Central memory CD8-positive, alpha-beta T cell (primary cell): ENCODE measurements at places on chromosomes 12 and 14.
A peak's percentile ranks its signal among the peaks of the same experiment; 100 is the strongest.

DNA sequence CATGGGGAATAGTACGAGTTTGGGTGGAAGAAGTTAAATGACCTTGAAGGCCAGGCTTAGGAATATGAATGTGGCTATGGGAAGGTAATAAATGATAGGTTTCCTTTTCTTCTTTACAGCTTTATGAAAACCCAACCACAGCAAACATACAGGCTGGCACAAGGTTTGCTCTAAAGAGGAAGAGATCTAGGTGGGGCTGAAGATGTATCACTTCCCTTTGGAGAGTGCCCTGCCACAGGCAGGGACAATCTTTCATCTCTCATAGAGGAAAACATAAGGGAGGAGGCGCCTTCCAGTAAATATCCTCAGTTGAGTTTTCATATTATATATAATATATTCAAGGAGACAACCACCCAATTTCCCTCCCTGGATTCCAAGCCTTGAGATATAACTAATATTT lies 72.9 kb upstream of the FRMD6 start:
- DNase-seq, result no peak

DNA sequence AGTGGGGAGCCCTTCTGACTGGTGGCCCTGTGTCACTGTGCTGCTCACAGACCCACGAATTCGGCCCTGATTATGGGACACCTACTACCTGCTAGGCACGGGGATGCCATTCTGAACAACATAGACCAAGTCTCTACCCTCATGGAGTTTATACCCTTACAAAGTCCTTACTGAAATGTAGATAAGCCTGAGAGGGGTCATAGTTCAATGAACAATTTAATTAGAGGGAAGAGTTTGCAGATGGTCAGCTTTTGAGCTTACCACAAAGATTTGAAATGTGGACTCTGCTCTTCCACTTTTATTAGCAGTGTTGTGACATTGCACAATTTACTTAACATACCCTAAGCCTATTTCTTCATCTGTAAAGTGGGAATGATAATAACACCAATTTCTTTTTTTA lies 161.1 kb downstream of the MYRFL start:
- DNase-seq, result no peak

DNA sequence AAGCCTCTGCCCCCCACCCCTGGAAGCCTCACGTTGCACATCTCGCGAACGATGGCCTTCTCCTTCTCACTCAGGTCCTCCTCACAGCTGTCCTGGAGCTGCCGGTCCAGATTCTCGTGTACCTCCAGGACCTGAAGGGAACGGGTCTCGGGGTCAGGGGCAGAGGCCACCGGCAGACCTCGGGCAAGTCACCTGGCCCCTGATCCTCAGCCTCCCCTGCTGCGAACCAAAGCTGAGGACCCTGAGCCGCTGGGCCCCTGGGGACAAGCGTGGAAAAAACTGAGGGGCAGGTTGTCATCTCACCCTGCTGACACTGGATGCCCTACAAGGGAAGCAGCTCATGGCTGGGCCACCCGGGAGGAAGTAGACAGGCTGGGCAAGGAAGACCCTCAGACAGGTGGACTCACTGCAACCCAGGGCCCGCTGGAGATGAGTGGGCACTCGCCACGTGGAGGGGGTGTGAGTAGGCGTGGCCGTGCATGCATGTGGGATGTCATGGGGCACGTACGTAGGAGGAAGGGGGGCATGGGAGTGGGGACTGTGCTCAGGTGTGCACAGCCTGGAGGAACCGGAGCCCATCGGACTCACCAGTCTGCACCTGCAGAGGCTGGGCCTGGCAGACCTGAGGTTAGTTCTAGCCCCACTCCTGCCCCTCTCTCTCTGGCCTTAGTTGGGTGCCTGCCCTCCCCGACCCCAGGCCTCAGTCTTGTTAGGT lies 35.1 kb downstream of the CCNK start:
- DNase-seq, result no peak

GRCh38 chr14:47730296-47730695 lies 54.9 kb upstream of the MDGA2 start:
- no peak for DNase-seq

GRCh38 chr12:80445083-80445793 lies 1.2 kb downstream of the PTPRQ start:
- DNase-seq, result no peak

DNA sequence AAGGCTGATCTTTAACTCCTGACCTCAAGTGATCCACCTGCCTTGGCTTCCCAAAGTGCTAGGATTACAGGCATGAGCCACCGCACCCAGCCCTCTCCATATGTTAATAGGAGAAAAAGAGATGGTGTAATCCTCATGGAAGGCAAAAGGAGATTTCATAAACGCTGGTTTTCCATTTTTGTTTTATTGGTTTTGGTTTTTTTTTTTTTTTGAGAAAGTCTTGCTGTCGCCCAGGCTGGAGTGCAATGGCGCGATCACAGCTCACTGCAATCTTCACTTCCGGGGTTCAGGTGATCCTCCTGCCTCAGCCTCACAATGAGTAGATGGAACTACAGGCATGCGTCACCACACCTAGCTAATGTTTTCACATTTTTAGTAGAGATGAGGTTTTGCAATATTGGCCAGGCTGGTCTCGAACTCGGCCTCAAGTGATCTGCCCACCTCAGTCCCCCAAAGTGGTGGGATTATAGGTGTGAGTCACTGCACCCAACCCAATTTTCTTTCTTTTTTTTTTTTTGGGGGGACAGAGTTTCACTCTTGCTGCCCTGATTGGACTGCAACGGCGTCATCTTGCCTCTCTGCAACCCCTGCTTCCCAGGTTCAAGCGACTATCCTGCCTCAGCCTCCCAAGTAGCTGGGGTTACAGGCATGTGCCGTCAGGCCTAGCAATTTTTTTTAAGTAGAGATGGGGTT lies 8.1 kb downstream of the PTGES3 start:
- no peak for DNase-seq

DNA sequence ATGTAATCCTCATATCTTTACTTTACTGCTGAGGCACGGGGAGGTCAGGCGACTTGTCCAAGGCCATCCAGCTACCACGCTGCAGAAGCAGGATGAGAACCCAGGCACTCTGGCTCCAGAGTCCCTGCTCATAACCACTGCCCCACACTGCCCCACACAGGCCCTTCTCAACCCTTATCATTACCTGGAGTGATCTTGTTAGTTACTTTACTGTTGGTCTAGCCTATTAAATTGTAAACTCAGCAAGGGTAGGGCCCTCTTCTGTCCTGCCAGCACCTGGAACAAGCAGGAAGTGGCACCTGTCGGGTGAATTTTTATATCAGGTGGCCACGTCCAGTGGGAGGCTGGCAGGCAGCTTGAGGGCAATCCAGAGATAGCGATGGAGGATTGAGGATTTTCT lies 12.2 kb downstream of the FAIM2 start:
- no peak for DNase-seq

GRCh38 chr12:67531051-67531450 lies 117.5 kb upstream of the DYRK2 start:
- no peak for DNase-seq

DNA sequence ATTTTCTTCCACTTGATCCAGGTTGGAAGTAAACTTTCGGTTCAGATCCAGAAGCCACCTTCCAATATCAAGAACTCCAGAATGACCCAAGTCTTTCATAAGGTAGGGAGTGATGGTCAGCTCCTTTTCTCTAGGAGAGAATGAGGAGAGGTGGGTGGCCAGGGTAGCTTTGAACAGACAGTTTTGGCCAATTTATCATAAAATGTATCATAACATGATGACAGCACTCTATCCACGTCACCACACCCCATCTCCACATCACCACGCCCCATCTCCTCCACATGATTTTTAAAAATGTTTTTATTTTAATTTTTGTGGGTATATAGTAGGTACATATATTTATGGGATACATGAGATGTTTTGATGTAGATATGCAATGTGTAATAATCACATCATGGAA lies 26.9 kb downstream of the DYRK4 start:
- DNase-seq, result no peak

DNA sequence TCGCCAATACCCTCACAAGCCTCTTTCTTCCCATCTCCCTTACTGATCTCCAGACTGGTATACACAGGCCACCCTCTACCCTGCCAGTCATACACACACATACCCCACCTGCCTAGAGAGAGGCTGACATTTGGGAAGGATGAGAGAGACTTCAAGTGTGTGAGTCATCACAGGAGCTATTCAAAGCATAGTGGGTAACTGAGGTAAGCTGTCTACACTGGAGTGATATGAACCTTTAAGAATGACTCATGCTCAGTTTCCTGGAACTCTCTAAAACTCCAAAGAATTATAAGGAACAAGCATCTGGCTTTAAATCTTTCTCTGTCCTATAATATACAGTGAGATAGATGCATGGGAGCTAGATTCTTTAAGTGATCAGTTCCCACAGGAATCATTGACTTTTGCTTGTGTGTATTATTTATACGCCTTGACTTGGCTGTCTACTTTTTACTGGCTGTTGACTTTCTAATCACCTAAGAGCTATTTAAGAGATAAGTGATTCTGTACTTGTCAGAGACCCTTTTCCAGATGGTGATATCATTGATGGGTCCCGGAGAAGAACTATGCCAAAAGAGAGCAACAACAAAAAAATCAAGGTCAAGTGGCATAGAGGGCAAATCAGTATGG lies 5.8 kb downstream of the IGF1 start:
- DNase-seq, result no peak

DNA sequence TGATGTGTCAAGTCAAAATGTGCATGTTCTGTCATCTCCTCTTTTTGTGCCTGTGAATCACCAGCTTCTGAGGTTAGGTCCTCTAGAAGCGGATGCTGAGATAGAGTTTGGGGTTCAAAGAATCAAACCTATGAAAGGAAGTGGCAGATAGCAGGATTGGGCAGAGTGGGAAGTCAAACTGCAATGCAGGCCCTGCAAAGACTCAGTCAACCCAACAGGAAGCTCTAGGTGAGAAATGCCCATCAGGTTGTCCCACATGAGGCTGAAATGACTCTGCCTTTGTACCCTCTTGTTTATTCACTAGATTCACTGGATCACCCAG lies 4.5 kb upstream of the MIA2 start:
- DNase-seq, result peak; percentile 14

DNA sequence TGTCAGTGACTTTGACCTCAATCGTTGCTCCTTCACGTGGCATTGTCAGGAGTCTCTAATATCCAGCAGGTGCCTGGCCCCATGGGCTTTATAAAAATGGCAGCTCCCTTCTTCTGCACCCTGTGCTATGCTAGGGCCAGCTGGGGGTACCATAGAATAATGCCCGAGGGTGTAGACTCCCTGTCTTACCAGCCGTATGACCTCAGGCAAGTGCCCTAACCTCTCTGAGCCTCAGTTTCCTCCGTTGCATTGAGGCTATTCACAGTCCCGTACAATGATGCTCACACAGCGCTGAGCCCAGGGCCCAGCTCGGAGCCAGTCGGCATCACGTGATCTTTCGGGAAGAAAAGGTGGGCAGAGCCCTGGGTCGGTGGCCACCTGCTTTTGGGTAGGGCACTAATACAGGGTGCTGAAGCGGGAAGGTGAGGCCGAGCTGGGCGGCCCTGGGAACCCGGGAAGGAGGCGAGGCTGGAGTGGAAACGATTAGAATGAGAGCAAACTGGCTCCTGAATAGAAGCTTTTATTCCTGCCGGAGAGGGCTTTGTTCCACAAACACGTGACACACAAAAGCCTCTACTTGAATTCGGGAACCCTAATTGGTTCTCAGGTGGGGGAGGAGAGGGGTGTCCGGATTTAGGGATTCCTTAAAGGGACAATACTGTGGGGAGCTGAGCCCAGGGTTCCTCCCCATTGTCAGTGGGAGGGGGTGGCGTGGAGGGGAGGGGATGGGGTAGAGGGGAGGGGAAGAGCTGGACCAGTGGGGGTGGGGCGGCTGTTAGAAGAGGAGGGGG lies 19.9 kb upstream of the MSI1 start:
- no peak for DNase-seq

DNA sequence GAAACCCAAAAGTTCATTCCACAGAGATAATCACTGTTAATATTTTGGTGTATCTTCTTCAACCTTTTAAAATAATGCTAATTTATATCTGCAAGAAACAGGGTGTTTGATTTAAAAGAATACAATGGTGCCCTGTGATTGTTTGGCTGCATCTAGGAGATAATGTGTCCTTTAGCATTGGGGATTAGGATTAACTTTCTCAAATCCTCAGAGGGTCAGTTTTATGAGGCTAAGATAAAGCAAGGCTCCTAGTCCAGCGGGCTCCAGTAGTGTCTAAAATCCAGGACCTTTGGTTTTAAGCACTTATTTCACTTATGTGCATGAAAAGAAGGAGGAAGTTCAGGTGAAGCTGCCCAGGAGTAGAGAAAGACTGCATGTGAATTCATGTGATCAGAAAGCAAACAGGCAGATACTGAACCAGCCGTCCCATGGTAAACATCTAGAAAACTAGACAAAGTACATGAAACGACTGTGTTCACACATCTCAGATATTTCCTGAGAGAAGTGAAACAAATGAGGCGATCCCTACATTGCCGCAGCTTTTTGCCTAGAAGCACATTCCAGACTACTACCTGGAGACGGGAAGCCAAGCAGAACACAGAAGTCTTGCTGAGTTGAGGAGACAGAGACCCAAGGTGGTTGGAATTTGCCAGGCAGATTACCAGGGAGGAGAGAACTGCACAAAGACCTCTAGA lies 129.1 kb upstream of the MAX start:
- DNase-seq, result no peak

- no peak for DNase-seq
Measured at GRCh38 chr12:116184763-116185162, 92.7 kb downstream of the MED13L start.

GRCh38 chr12:129825316-129825715 lies 78.5 kb downstream of the TMEM132D start:
- DNase-seq, result no peak

DNA sequence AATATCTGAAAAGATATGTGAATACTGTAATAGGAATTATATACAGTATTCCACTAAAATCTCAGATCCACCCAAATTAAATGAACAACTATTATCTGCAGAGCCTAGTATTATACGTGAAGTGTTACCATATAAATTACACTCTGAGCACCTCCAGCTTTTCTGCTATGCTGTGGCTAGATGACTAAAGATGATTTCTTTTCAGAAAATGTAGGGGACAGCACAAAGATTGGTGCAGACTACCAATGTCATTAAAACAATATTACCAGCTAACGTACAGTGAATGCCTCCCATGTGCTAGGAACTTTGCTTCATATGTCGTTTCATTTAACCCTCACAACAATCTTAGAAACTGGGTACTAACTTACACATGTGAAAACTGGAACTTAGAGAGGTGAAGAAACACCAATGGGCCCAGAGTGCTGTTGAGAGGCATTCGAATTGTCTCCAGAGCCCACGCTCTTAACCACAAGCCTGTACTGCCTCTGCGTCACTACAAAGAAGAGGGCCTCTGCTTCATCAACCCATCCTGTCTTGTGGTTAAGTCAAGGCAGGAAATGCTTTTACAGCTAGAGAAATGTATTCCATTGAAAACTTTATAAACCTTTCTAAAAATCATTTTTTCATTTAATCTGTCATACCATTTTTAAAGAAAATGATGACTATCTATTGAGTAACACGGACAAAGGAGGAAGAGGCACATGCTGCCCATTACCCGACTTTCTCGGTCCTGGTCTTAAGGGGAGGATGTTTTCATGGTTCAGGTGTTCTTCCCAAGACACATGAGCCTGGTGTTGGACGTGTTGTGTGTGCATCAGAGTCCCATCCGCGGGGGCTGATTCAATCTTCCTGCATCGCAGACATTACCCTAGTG lies 1.3 kb downstream of the GPR65 start:
- peak; percentile 33 for DNase-seq
